ENCODE measurements at places on chromosomes 3 and 15. TPM values are rescaled to one million over a fixed set of nuclear protein-coding genes. Genes with fewer than 3 reads are reported as not detected.

KNL1 gene
- 17.3 TPM for total RNA-seq

TTC14 gene
- total RNA-seq: 15.3 TPM

CIP2A gene
- 22.2 TPM for total RNA-seq

ROPN1 gene
- total RNA-seq: 0.18 TPM

CTXN2 gene
- total RNA-seq: not detected

CAMKV gene
- total RNA-seq: not detected

CPEB1 gene
- total RNA-seq: 8.1 TPM

ERICH6 gene
- 0.35 TPM for total RNA-seq

ZXDC gene
- 9.2 TPM for total RNA-seq

EIF3J gene
- total RNA-seq: 31.1 TPM

PDZRN3 gene
- total RNA-seq: 3.5 TPM

CPLX3 gene
- not detected for total RNA-seq

THBS1 gene
- 114 TPM for total RNA-seq

GRK7 gene
- not detected for total RNA-seq

ARL14 gene
- total RNA-seq: not detected

LYZL4 gene
- total RNA-seq: not detected

HHLA2 gene
- total RNA-seq: not detected

SUMF1 gene
- total RNA-seq: 52.8 TPM

PIGZ gene
- total RNA-seq: 2.1 TPM
